Tracheal epithelial cell (primary cell): ENCODE measurements at places on chromosomes 13 and 19. TPM values are rescaled to one million over a fixed set of nuclear protein-coding genes. Genes with fewer than 3 reads are reported as not detected.

The NKG7 gene
- not detected in 2 replicates for total RNA-seq

The ZNF708 gene
- total RNA-seq: 3.1 and 3.2 TPM in 2 replicates

The NUP58 gene
- 144 and 145 TPM in 2 replicates for total RNA-seq

The VSTM2B gene
- not detected in 2 replicates for total RNA-seq

The KLC3 gene
- total RNA-seq: 82.5 and 101 TPM in 2 replicates

The ZNF443 gene
- total RNA-seq: 2.4 and 3.0 TPM in 2 replicates

The IGFL2 gene
- total RNA-seq: 0.48 and 0.85 TPM in 2 replicates
